Stimulated activated CD8-positive, alpha-beta memory T cell treated with anti-CD3 and anti-CD28 coated beads, Interleukin-4, amount 100 ng/mL, for 1 hour (primary cell): ENCODE measurements at places on chromosomes 1 and 21.

- no peak for DNase-seq
Measured at GRCh38 chr21:29287383-29287782, 11.3 kb upstream of the BACH1 start.

GRCh38 chr1:52348704-52349300 lies 17.2 kb downstream of the CC2D1B start:
- no peak for DNase-seq

DNA sequence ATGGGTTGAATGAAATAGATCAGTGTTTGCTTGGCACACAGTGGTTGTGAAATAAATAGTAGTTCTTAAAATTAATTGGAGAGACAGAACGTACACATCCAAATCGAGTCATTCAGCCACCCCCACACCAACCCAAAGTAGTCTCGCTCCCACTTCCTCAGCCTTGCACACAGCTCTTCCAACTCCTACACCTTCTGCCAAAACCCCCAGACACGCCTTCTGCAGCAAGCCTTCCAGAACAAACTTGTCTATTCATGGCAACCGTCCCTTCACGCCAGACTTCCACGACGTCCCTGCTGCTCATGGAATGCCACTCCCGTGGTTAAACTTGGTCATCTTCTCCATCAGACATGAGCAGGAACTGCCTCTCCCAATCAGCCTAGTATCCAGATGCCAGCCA lies 37.5 kb upstream of the RD3 start:
- no peak for DNase-seq

- DNase-seq, result no peak
Measured at GRCh38 chr1:109631513-109632505, 12.2 kb downstream of the AMPD2 start.

- DNase-seq, result no peak
Measured at GRCh38 chr1:201125019-201125418, 2.0 kb downstream of the ASCL5 start.

DNA sequence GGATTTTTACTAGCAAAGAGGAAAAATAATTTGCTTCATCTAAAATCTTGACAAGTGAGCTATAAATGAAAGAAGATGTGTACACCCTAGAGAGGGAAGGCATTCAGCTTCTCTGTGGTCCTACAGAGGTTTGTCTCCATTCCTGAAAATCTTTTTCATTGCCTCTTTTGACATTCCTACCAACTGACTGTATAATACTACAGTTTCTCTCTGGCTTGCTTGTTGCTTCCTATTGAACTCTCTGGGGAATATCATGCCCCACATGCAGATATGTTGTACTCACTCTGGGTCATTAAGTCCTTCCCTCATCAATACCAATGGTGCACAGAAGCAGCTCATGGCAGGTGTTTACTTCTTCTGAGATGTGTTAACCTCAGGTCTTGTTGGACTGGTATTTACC lies 371.2 kb upstream of the PLXNA2 start:
- no peak for DNase-seq

DNA sequence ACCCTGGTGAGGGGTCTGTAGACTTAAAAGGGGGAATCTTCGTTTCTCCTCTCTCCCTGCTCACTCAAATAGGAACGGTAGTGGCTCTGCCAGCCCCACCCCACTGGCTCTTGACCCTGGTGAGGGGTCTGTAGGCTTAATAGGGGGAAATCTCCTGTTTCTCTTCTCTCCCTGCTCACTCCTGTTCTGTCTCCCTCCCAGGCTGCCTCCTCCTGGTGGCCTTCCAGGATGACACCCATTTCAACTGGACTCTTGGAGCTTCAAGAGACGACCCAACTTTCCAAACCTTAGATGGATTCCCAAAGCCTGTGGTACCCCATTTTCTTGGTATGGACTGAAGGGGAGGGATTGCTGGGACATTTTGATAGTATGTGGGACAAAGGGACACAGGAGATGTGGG lies 1.4 kb upstream of the EPHB2 start:
- no peak for DNase-seq
